ENCODE measurements at places on chromosomes 2 and 18.

- no peak for DNase-seq
Observed at GRCh38 chr2:190635781-190636180, 13.1 kb upstream of the NAB1 start.

DNA sequence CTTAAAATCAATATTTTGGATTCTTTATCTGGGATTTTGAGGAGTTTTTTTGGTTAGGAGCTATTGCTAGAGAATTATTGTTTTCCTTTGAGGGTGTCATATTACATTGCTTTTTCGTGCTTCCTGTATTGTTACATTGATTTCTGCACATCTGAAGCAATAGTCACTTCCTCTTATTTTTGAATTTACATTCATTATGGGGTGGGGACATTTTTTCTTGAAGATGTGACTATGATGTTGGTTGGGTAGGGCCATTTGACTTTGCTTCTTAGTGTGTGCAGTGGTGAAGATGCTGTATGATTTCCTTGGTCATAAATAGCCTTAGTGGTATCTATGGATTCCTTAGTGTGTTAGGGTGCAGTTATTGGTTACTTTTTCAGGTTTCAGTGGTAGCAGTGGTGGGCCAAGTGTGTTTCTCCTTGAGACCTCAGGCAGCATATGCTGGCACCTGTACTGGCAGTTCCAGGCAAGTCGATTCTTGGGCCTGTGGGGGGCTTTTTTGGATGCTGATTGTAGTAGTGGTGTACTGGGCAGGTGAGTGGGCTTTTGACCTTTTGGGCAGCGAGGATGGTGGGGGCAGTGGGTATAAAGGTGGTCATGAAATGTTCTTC lies 61.8 kb downstream of the ARHGAP25 start:
- DNase-seq = no peak

DNA sequence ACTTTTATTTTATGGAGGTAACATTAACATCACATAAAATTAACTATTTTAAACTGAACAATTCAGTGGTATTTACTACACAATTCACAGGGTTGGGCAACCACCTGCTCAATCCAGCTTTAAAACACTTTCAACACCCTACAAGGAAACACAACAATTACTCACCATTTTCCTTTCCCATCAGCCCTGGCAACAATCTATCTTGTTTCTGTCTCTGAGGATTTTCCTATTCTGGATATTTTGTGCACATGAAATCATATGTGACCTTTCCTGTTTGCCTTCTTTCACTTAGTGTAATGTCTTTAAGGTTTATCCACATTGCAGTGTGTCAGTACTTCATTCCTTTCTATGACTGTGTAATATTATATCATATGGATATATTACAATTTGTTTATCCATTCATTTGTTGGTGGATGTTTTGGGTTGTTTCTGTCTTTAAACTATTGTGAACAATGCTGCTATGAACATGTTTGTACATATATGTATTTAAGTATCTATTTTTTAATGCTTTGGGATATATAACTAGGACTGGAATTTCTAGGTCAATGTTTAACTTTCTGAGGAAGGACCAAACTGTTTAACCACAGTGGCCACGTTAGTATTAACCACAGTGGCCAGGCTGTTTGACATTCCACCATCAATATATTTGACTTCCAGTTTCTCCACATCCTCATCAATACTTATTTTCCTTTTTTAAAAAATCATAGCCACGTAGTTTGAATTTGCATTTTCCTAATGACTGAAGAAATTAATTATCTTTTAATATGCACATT lies 72.4 kb upstream of the KIF5C start:
- no peak for DNase-seq

GRCh38 chr2:23803965-23804542 lies 122.9 kb downstream of the ATAD2B start:
- no peak for DNase-seq

GRCh38 chr2:226797289-226797988 lies 2.2 kb downstream of the IRS1 start:
- DNase-seq = no peak

- no peak for DNase-seq
Observed at GRCh38 chr2:12702168-12703121, 14.3 kb upstream of the TRIB2 start.

- no peak for DNase-seq
Observed at GRCh38 chr2:29009711-29010677, 28.9 kb downstream of the TOGARAM2 start.

DNA sequence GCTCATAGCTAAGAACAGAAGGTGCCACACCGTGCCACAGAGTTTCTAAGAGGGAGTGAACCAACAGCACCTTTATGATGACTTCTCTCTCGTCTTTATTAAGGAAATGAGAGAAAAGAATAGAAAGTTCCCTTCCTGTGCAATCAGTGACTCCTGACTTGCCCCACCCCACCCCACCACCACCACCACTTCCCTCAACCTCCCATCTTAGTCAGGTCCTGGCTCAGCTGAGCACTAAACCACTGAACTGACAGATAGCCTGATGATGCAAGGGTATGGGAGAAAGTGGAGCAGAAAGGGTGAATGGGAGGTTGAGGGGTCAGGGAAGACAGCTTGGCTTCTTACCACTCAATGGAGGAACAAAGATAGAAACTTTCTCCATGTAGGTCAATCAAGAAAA lies 75.2 kb upstream of the RMDN2 start:
- DNase-seq = no peak

- no peak for DNase-seq
Observed at GRCh38 chr2:235690082-235690808, 196.4 kb downstream of the AGAP1 start.

DNA sequence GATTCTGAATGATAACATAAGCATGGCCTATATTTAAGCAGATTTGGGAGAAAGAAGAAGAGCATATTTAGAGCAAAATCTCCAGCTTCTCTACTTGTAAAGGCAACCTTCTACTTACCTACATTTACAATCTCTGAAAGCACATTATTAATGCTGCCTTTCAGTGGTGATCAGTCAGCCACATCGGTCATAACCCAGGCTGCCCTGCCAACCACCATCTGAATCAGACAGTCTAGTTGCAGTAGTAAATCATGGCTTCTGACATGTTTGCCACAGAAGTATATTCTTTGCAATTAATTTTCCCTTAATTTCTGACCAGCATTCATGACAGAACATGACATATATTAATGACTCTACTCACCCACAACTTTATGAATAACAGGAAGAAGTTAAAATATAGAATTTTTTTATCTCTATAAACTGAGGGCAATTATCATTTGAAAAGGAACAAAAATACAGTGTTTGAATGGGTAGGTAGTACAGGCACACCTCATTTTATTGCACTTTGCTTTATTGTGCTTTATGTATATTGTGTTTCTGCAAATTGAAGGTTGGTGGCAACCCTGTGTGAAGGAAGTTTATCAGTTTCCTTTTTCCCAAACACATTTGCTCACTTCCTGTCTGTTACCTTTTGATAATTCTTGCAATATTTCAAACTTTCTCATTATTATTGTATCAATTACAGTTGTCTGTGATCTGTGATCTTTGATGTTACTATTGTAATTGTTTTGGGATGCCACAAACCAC lies 531.6 kb upstream of the CHAC2 start:
- DNase-seq = no peak

- no peak for DNase-seq
Observed at GRCh38 chr2:10650761-10651160, 39.0 kb downstream of the NOL10 start.

DNA sequence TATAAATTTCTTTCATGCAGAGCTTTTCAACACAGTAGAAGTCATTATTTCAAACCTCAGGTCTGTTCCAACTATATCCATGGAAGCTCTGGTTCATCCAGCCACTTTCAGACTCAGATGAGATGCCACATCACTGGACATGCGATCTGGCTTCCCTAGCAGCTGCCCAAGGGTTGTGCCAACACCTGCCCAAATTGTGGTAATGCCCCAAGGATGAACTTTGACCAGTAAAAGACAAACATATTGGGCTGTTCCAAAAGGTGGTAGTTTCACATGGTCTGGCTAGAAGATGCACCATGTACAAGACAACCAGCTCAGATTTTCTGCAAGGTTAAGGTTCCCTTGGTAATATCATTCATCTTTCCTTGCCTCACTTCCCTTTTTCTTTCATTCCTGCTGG lies 101.9 kb downstream of the THADA start:
- no peak for DNase-seq

GRCh38 chr2:238069021-238069709 lies 8.4 kb downstream of the SCLY start:
- no peak for DNase-seq

GRCh38 chr18:34972765-34973414 lies 68.3 kb upstream of the MAPRE2 start:
- DNase-seq = no peak
